Myocyte (in vitro differentiated cells): ENCODE measurements at places on chromosomes 13 and 19. TPM values are rescaled to one million over a fixed set of nuclear protein-coding genes. Genes with fewer than 3 reads are reported as not detected.

IGFL1 gene
- not detected in 2 replicates for total RNA-seq

COMP gene
- total RNA-seq: not detected in 2 replicates

DNA sequence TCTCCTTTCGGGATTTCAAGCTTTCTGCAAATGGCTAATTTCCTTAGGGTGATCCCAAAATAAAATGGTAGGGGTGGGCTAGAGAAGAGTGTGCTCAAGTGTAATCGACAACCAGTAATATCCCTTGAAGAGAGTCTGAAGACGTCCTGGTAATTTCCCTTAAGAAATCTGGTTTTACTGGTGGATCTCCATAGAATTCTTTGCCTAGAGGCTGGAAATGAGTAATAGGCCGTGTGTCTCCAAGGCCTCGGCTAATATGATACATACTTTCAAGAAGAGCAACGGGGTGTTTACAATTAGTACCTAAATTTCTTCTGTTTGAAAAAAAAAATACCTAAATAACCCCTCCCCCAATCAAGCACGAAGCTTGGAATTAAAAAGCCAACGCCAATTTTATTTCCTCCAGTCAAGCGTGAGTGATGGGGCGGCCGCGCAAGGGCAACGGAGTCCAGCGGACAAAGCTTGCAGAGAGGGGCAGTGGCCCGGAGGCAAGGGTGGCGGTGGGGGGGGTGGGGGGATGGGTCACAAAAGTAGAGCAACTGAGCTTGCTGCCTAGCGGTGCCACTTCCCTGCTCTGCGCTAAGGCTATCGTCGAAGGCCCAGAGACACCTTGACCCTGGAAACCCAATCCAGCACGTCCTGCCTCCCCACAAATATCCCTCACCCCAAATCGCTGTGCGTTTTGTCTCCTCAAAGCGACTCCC lies 7.8 kb downstream of the SOX21 start:
- DNase-seq: no peak

GRCh38 chr13:97654236-97654635 lies 220.3 kb downstream of the RAP2A start:
- DNase-seq: no peak

- no peak for DNase-seq
Observed at GRCh38 chr19:2702170-2703076, at the start of gene GNG7. TSS of gene GNG7 (minus strand) at chr19:2702694. CDS start at chr19:2520688, 182,006 bp downstream.

GRCh38 chr13:52669677-52670076 lies 17.0 kb downstream of the SUGT1 start:
- DNase-seq: no peak

- no peak for DNase-seq
Observed at GRCh38 chr13:24900507-24900906, 136.5 kb downstream of the RNF17 start.

- DNase-seq: no peak
Observed at GRCh38 chr13:79034341-79034740, 371.7 kb downstream of the RBM26 start.

- DNase-seq: peak; percentile 96
Observed at GRCh38 chr19:56121180-56122167, at the start of gene ZNF787. TSS of gene ZNF787 (minus strand) at chr19:56121295. CDS start at chr19:56103217, 18,078 bp downstream.
